ENCODE measurements at places on chromosomes 5 and 9.

DNA sequence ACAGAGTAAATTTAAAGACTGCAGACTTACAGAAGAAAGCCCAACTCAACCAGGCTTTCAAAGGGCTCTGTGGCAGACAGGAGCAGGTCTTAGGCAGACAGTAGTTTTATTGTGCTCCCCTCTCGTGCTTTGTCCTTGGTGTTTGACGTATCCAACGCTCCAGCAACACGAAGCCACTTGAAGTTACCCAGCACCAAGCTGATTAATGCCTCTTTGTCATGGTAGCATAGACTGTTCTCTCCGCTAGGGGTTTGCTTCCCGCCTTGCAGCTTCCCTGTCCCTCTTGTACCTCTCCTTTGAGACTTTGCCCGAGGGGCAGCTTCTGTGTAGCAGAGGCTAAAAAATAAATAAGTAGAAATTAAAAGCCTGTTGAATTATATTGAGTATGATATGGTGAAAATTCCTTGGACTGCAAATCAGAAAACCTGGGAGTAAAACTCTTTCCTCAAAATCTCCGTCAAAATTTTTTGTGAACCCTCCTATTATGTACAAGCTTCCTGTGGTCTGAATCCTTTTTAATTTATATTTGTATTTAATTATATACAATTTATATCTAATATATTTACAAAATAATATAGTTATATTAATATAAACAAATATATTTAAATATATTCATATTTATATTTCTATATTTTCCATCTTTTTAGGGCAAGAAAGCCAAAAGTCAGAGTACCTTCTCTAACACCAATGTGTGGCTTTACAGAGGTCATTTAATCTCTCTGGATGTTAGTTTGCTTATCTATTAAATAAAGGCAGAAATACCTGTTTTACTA is 405.4 kb downstream of the DMAC1 start:
- DNase-seq: no peak

DNA sequence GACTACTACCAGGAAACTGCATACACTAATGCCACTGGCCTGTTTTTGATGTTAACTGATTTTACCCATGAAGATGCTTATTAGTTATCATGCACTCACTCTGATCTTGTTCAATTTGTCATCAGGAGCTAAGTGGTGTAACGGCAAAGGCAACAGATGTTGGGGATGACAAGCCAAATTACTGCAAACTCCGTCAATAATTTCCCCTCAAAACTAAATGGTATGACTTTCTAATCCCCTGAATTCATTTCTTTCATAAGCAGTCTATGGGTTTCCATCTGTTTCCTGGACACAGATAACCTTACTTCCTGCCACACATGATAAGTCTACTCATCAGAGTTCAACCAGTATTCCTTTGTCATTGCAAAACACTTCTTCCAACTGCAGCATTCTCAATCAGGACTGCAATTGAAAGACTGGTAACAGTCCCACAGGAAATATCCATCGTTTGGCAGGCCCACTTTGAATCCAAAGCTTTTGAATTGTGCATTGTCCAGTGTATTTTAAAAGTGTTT is 96.2 kb upstream of the SMC2 start:
- no peak for DNase-seq

DNA sequence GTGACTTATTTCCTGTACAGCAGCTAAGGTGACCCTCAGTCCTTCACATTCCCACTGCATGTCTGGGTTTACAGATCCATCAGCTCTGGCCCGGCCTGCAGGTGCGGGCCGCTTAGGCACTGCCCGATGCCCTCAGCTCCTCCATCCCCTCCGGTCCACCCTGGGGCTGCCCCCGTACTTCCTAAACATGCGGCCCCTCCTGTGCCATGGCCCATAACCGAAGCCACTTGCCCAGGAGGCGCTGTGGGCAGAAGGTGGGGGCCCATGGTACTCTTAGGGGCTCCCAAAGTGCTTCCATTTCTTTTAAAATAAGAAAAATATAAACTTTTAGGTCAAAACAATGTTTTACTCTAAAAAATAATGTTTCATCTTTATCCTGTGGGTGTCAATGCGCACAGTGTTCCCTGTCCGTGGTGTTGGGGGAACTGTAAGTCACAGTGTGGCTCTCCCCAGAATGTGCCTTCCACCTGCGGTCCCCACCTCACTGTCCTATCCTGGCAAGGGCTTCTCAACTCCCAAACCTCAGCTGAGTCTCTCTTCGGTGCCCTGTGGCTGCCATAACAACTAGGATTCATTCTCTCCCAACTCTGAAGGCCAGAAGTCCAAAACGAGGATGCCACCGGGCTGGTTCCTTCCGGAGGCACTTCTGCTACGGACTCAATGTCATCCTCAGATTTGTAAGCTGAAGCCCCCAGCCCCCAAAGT is 132.7 kb upstream of the LPCAT1 start:
- no peak for DNase-seq

DNA sequence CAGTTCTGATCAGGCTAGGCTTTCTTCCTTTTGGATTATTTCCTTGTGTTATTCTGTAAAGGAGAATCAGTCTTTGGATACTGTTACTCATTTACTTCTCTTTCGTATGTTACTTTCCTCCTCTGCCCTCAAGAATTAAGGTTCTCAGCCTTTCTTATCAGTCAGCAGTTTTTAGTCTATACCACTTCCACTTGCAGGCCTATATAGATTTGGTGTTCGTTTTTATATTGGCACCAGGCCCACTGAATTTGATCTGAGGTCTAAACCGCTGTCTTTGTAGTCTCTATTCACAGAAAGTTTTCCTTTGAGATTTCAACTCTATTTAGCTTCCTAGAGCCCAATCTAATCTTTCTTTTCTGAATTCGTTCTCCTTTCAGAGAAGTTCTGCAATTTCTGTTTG is 62.8 kb downstream of the ERBIN start:
- no peak for DNase-seq

DNA sequence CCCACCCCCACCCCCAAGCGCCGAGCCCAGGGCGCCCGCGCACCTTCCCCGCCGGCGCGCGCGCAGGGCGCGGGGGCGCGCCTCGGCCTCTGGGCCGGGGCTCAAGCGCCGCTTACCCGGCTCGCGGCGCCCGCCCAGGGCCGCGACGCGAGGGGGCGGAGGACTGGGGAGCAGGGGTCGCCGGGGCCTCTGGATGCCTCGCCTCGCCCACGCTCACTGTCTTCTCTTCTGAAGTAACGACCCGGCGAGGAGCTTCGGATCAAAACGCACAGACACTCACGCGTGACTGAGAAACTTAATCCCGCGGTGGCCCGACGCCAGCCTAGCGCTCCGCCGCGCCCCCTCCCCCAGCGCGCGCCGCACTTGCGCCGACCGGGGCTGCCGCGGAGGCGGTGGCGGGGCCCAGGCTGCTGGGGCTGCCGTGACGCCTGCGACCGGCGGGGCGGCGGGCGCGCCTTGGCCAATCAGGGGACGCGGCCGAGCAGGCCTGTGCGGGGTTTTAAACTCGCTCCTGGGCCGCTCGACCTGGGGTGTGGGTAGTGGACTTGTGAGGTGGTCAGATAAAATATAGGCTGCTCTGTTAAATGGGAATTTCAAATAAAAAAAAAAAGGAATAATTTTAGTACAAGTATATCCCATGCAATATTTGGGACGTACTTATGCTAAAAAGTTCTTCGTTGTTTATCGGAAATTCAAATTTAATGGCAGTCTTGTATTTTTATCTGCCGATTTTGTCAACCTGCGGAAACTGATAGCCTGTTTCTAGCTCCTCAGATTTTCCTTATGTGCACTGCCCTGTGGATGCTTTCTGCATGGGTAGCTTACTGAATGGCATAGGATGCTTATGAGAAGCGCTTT is at the start of gene MPDZ:
TSS of gene MPDZ (minus strand) at position 409 of the 858 bp plus-strand sequence. CDS start 29,377 bp downstream, outside the sequence.
- DNase-seq: peak; percentile 66

DNA sequence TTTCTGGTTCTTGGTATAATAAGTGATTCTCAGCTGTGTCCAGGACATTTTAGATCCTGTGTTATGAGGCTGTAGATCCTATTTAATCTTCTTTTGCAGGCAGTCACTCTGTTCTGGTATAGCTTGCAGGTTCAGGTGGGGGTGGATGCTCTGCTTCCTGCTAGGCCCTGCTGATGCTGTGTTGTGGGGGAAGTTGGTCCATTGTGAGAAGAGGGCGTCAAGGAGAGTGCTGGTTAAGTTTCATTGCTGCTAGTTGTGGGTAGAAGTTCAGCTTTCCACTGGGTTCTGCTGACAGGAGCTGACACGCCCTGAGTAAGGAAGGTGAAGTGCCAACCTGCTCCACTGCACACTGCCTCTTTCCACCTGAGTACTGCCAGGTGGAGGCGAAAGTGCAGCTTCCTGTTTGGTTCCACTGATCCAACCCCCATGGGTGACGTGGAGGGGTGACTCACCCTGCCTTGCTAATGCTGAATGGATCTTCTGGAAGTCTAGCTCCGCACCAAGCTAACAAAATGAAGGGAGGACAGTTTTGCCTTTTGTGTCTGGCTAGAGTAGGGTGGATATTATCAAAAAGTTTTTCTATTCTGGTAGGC is 16.3 kb downstream of the NMRK1 start:
- no peak for DNase-seq

DNA sequence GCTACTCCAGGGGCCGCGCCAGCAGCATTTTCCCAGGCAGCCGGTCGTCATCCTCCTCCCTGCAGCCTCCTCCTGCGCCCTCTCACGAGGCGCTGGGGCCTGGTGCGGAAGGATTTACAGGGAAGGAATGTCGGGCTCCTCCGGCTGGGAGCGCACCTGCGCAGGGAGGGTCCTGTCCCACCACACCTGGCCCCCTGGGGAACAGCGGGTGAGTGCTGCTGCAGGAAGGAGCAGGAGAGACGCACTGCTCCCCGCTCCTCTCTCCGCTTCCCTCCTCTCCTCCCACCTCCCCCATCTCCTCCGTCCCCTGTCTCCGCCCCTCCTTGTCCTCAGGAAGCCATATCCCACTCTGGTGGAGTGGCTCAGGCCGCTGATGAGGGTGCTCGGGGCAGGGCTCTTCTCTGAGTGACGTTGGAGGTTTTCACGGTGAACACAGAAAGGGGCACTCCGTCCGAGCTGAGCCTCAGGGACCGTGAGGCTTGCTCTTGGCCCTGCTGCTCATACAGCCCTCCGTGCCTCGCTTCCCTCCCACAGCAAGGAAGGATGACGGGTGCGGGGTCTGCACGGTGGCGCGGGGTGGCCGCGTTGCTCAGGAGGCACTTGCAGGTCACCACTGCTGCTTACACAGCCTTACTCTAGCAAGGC is 31.3 kb downstream of the IRX4 start:
- DNase-seq: no peak

DNA sequence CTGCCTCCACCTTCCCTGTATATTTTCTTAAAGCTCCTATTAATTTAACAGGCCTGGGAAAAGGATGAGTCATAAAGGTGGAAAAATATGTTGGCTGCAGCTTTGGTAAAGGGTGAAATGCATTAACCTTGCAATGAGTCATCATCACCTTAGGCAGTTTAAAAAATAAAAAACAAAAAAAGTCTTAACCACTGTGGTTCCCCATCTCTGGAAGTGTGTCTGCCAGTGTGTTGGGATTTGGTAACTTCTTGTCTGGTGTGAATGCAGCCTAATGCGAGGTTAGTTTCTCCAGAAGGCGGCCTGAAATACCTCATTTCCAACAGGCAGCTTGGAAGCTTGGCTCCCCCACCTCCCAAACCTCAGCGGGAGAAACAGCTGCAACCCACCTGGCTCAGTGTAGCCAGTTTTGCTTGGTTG is 265.3 kb upstream of the GAS1 start:
- DNase-seq: no peak

DNA sequence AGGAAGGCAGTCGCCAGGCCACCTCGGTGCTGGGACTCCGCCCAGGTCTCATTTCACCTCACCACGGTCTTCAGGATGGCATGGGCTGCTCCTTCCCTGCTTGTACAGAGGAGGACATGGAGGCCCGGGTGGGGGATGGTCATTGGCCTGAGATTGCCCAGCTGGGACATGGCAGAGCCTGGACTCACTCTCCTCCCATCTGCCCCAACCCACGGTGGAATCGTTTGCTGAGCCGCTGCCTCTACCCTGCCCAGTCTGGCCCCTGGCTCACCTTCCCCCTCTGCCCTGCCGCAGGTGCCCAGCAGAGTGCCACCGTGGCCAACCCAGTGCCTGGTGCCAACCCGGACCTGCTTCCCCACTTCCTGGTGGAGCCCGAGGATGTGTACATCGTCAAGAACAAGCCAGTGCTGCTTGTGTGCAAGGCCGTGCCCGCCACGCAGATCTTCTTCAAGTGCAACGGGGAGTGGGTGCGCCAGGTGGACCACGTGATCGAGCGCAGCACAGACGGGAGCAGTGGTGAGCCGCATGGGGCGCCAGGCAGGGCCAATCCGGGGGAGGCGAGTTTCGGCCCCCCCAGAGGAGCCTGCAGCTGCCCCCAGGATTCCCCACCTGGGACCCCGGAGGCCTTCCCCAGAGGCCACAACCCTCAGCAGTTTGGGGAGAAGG is 36.7 kb downstream of the HK3 start:
- no peak for DNase-seq

DNA sequence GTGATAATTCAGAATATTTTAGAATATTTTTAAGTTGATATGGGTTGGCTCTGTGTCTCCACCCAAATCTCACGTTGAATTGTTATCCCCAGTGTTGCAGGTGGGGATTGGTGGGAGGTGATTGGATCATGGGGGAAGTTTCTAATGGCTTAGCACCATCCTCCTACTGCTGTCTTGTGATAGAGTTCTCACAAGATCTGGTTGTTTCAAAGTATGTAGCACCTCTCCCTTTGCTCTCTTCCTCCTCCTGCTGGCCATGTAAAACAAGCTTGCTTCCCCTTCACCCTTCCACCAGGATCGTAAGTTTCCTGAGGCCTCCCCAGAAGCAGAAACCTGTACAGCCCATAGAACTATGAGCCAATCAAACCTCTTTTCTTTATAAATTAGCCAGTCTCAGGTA is 214.6 kb upstream of the C9orf72 start:
- DNase-seq: no peak

- DNase-seq: peak; percentile 58
Observed at GRCh38 chr9:107425101-107426025, 64.2 kb downstream of the KLF4 start.

GRCh38 chr9:138007566-138007917 is 130.0 kb downstream of the CACNA1B start:
- DNase-seq: no peak

DNA sequence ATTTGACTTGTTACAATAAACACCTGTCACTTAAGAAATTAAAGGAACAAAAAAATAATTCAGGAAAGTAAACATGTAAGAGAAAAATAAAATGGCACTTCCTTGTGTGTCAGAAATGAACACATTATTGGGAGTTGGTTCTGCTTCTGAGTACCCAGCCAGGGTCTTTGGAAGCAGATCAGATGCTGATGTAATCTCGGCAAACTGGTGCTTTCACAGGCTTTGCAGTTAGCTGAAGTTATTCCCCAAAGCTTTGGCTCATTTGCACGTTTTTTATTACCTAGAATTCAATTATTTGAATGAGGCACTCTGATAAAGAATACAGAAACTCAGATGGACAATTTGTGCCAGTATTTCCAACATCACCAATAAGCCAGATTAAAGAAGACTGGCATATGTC is 10.9 kb downstream of the CDH18 start:
- DNase-seq: no peak

- DNase-seq: no peak
Observed at GRCh38 chr5:145812877-145813276, 22.3 kb downstream of the PRELID2 start.

- no peak for DNase-seq
Observed at GRCh38 chr9:135983208-135984071, 22.3 kb upstream of the UBAC1 start.
